ENCODE measurements at places on chromosomes 4 and X. TPM values are rescaled to one million over a fixed set of nuclear protein-coding genes. Genes with fewer than 3 reads are reported as not detected.

DNA sequence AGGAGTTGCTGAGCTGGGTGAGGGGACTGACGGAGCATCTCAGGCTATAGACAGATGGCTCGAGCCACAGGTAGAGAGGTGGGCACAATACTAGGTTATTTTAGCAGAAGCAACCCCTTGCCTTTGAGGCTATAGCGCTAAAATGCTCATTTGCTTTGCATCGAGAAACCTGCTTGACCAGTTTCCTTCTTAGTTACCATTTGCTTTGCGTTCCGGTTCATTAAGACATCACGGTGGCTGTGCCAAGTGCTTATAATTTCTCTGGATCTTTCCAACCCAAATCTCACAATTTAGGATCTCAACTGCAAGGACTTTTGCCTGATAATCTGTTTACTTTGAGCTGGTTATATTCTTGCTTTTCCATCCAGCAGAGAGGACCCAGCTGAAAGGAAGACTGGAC is 40.8 kb downstream of the DLG3 start:
- H3K36me3 ChIP-seq = peaks cover 19% of the 10 kb centered on the region
- no peak overlapping the region for H3K4me3 ChIP-seq
- no peak overlapping the region for H3K27ac ChIP-seq
- no peak for DNase-seq

The ARMCX2 gene
- total RNA-seq = 172 TPM

The RNF128 gene
- not detected for total RNA-seq

- no peak for DNase-seq
- H3K4me3 ChIP-seq = no peak overlapping the region
- no peaks in the 10 kb centered on the region for H3K27me3 ChIP-seq
- H3K4me1 ChIP-seq = no peaks in the 10 kb centered on the region
Measured at GRCh38 chrX:14546190-14546589, 16.9 kb downstream of the GLRA2 start.

GRCh38 chr4:126851391-126851790 is 781.4 kb upstream of the INTU start:
- H3K36me3 ChIP-seq = no peaks in the 10 kb centered on the region
- H3K27me3 ChIP-seq = no peaks in the 10 kb centered on the region
- H3K27ac ChIP-seq = no peak overlapping the region
- no peak overlapping the region for H3K4me3 ChIP-seq
- peaks cover 17% of the 10 kb centered on the region for H3K4me1 ChIP-seq

- H3K27ac ChIP-seq = peak within 1 kb of the TSS; percentile 60
- H3K36me3 ChIP-seq = no peaks in the 10 kb centered on the region
- H3K27me3 ChIP-seq = no peaks in the 10 kb centered on the region
Measured at GRCh38 chrX:133415276-133416105, at the start of gene GPC4. GPC4 (minus strand) TSS chrX:133415489; CDS start chrX:133414965, 524 bp downstream.

The RHOXF2 gene
- not detected for total RNA-seq

- peaks cover 8% of the 10 kb centered on the region for H3K4me1 ChIP-seq
Measured at GRCh38 chrX:108270280-108270679, 167.9 kb downstream of the COL4A6 start.

DNA sequence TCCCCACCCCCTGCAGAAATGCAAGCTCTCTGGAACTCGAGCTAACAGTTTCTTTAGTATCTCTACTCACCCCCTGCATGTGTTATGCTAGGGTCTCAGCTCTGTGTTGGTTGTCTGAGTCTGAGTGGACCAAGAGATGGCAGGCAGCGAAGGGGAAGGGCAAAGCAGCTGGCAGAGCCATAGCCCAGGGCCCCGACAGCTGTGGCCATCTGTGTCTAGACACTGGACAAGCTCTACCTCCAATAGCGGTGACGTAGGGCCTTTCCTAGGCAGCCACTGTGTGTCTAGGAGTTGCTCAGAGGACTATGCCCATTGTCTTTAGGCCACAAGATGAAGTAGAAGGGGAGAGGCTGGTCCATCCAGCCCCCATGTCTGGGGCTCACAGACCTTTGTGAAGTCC is 79.2 kb downstream of the EFNB1 start:
- H3K27ac ChIP-seq = no peak overlapping the region
- H3K27me3 ChIP-seq = no peaks in the 10 kb centered on the region
- H3K36me3 ChIP-seq = no peaks in the 10 kb centered on the region
- DNase-seq = peak; percentile 43
- no peaks in the 10 kb centered on the region for H3K4me1 ChIP-seq

- DNase-seq = no peak
- H3K27me3 ChIP-seq = no peaks in the 10 kb centered on the region
- H3K4me3 ChIP-seq = no peak overlapping the region
Measured at GRCh38 chr4:86038037-86038436, 321.8 kb downstream of the MAPK10 start.

DNA sequence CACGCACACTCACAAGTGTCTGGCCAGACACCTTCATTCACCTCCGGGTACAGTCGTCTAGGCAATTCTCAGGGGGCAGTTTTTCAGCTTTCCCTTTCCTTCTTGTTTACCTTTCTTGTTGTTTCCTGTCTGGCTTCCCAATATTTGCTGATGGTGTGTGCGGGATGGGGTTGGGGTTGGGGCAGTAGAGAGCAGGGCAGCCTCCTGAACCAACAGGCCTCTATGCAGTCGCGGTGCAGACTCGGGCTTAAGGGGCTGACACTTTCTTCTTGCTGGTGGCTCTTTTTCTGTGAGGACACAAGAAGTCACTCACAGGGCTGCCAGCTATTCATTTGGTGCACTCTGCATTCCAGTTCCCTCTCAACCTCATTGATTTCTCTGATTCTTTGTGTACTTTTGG is 56.4 kb downstream of the NBDY start:
- no peak for DNase-seq
- H3K4me1 ChIP-seq = no peaks in the 10 kb centered on the region
- H3K27me3 ChIP-seq = no peaks in the 10 kb centered on the region
- no peak overlapping the region for H3K4me3 ChIP-seq
- H3K36me3 ChIP-seq = no peaks in the 10 kb centered on the region

DNA sequence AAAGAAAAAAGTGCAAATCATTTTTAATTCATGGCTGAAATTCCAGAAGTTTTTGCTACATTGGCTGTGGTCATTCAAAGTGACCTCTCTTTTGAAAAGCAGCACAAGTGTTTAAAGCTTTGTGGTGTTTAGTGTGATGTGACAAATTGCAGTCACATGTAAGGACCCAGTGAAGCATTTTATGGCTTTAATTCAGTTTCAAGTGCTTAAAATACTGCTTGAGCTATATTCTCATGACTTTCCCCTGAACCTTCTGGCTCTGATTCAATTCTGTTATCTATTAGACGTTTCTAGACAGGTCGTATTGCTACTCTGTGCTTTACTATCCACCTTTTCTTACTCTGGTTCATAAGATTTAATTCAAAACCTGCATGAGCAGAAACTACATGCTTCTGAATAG is 105.8 kb downstream of the FAT4 start:
- no peaks in the 10 kb centered on the region for H3K27me3 ChIP-seq
- no peak overlapping the region for H3K27ac ChIP-seq

DNA sequence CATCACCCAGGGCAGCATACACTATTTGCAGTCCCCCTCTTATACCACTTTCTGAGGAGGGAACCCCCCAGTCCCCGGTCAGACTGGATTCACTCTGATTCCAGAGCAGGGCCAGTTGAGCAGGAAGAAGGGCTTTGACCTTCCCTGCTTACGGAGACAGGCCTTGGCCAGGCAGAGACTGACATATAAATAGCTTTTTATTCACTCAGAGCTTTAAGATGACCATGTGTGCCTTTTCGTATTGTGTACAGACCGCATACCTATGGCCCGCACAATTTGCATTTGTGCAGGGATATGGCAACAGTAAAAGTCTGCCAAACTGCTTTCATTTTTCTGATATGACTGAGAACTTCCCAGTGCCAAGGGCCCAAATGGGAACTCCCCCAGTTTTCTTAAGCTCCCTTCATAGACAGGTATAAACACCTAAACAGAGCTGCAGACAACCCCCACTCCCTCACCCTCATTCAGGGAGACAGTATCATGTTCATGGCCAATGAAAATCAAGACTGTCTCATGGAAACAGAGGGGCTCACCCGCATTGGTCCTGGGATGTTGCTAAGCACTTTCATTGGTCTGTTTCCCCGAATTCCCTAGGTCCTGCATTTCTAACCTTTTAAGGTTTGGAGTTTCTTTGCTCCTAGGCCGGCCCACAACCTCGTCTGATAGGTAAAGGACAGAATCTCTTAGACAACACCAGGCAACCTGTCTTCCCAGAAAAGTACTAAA is 86.0 kb downstream of the RTL5 start:
- no peak overlapping the region for H3K27ac ChIP-seq
- no peak for DNase-seq
- no peak overlapping the region for H3K4me3 ChIP-seq
- H3K4me1 ChIP-seq = peaks cover 12% of the 10 kb centered on the region
- H3K27me3 ChIP-seq = no peaks in the 10 kb centered on the region
